CD4-positive, alpha-beta T cell (primary cell): ENCODE measurements at places on chromosomes 2 and 18. TPM values are rescaled to one million over a fixed set of nuclear protein-coding genes. Genes with fewer than 3 reads are reported as not detected.

- no peak overlapping the region for H3K4me3 ChIP-seq
- H3K4me1 ChIP-seq: no peaks in the 10 kb centered on the region
- no peaks in the 10 kb centered on the region for H3K36me3 ChIP-seq
Measured at GRCh38 chr2:54768772-54769428, 45.4 kb downstream of the EML6 start.

DNA sequence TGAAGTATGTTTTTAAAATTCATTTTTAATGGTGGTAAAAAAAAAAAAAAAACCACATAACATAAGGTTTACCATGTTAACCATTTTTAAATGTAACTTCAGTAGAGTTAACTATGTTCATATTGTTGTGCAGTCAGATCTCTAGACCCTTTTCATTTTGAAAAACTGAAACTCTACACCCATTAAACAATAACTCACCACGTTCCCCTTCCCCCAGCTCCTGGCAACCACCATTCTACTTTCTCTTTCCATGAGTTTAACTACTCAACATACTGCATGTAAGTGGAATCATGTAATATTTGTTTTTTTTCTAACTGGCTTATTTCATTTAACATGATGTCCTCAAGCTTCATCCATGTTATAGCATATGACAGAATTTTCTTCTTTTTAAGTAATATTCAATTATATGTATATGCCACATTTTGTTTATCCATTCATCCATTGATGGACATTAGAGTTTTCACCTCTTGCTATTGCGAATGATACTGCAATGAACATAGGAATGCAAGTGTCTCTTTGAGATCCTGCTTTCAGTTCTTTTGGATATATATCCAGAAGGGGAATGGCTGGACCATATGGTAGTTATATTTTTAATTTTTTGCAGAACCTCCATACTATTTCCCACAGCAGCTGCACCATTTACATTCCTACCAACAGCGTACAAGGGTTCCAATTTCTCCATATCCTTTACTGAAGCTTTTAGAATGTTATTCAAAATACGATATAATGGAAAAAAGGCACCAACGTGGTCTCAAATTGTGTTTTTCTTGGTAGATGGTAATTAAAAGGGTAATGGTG lies 91.0 kb downstream of the SPTBN1 start:
- no peaks in the 10 kb centered on the region for H3K27me3 ChIP-seq
- no peaks in the 10 kb centered on the region for H3K36me3 ChIP-seq
- H3K4me3 ChIP-seq: no peak overlapping the region
- DNase-seq: no peak

DNA sequence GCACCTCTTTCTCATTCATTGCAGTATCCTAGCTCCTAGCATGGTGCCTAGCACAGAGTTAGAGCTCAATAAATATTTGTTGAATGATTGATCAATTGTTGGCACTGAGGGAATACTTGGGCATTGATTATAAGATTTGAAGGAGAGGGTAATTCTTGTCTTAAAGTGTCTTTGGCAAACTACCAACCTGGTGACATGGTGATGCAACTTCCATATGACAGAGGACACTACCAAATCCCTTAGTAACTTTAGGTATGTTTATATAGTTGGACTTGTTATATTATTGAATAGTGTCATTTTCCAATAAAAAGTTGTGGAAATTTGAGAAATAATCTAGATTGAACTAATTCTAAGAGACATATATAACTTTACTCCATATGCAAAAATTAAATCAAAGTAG lies 58.6 kb upstream of the CHMP1B start:
- no peak overlapping the region for H3K27ac ChIP-seq
- no peaks in the 10 kb centered on the region for H3K27me3 ChIP-seq
- no peak for DNase-seq

DNA sequence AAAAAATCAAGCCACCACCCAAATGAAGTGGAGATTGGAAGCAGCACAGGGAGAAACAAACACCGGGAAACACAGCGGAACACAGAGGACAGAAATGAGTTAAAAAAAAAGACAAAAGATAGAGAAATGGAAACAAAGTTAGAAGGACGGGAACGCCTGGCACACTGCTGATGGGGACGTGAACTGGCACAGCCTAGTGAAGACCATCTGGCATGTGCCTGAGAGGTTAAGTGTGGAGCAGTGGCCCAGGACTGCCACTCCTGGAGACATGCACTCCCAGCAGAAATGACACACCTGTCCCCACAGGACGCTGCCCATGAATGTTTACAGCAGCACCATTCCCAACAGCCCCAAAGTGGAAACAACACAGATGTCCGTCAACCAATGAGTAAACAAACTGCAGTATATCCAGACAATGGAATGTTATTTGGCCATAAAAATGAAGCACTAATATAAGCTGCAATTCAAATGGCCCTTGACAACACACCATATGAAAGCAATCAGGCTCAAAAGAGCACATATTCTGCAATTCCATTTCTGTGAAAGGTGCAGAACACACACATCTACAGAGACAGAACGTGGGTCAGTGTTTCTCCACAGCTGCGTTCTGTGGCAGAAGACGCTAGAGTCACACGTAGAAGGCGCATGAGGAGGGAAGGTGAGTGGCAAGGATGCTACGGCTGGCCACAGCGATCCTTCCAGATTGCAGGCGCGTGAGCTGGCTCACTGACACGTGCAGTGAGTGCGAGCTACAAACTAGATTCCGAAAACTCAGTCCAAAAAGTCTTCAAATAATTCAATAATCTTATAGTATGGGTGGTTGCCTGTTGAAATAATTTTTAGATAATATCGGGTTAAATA lies 24.6 kb downstream of the THAP4 start:
- peaks cover 34% of the 10 kb centered on the region for H3K4me1 ChIP-seq
- H3K27ac ChIP-seq: no peak overlapping the region
- peaks cover 6% of the 10 kb centered on the region for H3K36me3 ChIP-seq
- no peak for DNase-seq

DNA sequence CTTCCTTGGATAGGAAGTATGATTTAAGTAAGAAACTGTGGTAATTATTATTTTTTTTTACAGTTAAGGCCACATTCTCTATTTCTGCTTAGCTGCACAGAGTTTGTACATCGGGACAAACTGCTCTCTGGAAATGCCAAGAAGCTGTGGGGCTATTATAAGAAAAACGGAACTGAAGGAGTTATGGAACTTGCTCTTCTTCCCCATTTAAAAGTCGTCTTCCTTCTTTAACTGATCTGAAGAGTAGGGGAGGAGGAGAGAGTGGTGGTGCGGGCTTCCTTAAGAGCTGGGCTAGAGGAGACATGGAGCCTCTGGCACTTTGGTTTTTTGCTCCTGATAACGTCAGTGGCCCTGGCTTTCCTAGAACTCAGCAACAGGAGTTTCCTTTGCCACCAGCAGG lies 54.4 kb downstream of the RAB31 start:
- no peak overlapping the region for H3K4me3 ChIP-seq
- H3K36me3 ChIP-seq: no peaks in the 10 kb centered on the region
- H3K27ac ChIP-seq: no peak overlapping the region
- DNase-seq: no peak
- H3K27me3 ChIP-seq: no peaks in the 10 kb centered on the region

DNA sequence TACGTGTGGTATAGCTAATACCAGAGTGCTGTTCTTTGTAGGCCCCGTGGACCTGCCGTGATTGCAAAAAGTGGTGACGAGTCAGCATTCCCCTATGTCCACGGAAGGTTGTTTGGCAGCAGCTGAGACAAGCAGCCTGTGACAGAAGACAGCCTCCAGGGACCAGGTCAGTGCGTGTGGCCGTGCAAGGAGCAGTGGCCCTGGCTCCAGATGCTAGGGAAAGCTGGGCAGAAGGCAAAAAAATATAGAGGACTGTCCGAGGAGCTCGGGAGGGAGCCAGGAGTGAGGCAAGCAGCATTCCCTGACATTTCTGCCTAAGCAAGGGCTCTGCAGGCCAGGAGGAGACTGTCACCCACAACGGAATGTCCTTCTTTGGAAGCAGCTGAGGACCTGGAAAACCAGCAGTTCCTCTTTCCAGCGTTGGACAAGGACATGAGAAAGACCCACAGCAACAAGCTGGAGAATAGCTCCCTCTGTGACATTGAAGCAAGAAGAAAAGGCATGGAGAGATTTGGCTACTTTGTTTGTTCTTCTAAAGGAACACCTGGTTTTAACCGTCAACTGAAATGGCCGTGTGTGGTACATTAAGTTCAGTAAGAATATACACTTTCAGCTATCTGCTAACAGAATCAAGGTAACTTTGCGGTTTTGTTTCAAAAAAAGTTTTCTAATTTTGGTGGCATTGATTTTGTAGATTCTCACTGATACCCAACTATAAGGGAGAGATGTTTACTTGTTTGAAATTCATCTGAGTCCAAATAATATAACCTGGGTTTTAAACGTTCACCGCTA lies 58.3 kb downstream of the NPAS2 start:
- no peaks in the 10 kb centered on the region for H3K36me3 ChIP-seq
- peaks cover 12% of the 10 kb centered on the region for H3K4me1 ChIP-seq
- no peak overlapping the region for H3K4me3 ChIP-seq

The ZNF521 gene
- not detected for total RNA-seq

DNA sequence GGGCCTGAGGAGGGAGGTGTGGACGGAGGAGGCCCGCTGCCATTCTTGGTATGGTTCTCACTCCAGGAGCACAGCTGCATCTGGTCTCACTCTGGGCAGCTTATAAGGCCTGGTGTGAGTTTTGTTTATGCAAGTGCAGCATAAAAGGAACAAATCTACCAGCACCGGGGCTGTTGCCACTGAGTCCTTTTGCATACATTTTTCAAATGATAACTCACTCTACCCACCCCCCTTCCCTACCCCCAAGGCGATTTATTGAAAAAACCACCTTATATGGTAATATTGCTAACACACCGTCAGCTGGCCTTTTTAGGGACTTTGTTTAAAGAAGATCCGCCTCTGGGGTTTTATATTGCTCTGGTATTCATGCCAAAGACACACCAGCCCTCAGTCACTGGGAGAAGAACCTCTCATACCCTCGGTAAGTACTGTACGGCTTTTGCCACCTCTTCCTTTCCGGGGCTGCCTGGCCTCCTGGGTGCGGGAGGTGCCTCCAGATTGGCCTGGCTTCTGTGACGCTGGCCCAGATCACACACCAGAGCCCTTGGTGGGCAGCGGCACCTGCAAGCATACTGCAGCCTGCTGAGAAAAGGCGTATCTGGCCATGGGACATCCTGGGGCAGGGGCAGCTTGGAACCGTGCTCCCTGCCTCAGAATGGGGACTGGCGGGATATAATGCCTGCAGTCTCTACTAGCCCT lies at the start of gene ACTG2:
ACTG2 (plus strand) TSS at position 378 of the 699 bp plus-strand sequence. CDS start 8,304 bp downstream, outside the sequence.
- DNase-seq: no peak
- H3K36me3 ChIP-seq: no peaks in the 10 kb centered on the region
- no peak within 1 kb of the TSS for H3K4me3 ChIP-seq
- peaks cover 23% of the 10 kb centered on the region for H3K4me1 ChIP-seq

DNA sequence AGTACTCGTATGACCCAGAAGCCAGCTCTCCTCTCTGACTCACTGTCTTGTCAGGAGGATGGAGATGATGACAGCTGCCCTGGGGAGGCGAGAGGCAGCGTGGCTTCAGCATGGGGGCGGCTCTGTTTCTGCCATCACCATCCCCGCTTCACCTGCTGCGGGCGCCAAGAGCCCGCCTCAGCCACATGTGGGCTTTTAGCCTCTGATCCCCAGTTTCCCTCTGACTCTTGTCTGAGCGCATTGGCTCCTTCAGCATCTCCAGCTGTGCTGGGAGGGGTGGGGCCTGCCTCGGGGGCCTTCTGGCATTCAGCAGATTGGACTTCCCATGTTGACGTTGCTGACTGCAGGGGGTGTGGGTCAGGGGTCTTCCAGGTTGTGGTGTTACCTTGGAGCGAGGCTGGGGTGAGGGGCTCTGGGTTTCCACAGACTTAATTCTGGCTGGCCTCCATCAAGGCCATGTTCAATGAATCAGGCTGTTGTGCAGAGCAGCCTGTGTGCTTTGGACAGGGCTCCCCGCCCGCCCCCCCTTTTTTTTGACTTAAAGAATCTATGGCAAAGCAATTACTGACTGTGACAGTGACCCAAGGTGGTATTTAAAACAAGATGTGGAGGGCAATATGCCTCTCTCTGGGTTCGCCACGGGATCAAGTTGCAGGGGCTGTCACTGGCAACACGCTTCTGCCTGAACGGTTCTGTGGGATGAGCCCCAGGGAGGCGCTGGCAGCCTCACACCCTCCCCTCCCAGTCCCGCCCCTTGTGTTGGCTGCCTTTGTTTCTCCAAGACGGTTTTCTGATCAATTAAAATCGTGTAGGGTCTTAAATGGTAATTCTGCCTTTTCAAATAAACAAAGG lies 228.3 kb downstream of the LDLRAD4 start:
- no peaks in the 10 kb centered on the region for H3K27me3 ChIP-seq
- H3K27ac ChIP-seq: no peak overlapping the region
- H3K36me3 ChIP-seq: peaks cover 2% of the 10 kb centered on the region
- peaks cover 32% of the 10 kb centered on the region for H3K4me1 ChIP-seq

The CRYGD gene
- not detected for total RNA-seq

DNA sequence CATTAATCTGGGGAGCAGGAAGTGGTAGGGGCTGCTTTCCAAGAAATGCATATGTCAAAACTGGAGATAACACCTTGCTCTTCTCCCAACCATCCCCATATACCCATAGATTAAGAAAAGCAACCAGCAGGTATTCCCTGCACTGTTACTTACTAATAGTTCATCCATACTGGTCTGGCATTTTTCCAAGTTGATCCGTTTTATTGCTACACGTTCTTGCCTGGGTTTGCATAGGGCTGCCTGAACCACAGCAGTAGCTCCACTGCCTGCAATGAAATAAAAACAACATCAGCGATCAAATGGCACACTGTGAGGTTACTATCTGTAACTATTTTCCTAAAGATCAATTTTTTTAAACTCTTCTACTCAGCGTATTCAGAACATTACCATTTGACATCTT lies 65.6 kb downstream of the STK39 start:
- H3K27me3 ChIP-seq: no peaks in the 10 kb centered on the region
- peaks cover 3% of the 10 kb centered on the region for H3K4me1 ChIP-seq
- no peak overlapping the region for H3K4me3 ChIP-seq
- DNase-seq: no peak
- peaks cover 9% of the 10 kb centered on the region for H3K36me3 ChIP-seq
- H3K27ac ChIP-seq: no peak overlapping the region

The GAL3ST2 gene
- total RNA-seq: 1.9 TPM

The LRRTM1 gene
- total RNA-seq: not detected

DNA sequence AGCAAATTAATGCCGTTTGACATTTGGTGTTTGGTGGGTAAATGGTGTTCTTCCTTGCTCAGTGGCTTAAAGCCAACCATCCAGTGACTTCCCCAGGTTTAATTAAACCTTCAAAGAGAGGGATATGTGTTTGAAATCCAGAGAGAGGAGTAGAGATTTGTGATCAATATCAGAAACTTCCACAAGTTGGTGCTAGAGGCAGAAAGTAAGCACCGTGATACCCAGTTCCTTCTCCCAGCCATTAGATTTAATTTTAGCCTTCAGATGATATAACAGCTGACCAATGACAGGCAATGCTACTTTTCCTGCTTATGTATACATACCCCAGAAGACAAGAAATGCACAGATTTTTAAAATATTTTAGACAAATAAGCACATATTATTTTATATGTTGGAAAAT lies 398.5 kb downstream of the CDH2 start:
- H3K27ac ChIP-seq: no peak overlapping the region
- no peaks in the 10 kb centered on the region for H3K27me3 ChIP-seq
- H3K4me1 ChIP-seq: no peaks in the 10 kb centered on the region
- no peak for DNase-seq

The SPP2 gene
- not detected for total RNA-seq

GRCh38 chr2:220071696-220072095 lies 444.3 kb downstream of the SLC4A3 start:
- H3K36me3 ChIP-seq: no peaks in the 10 kb centered on the region
- H3K4me1 ChIP-seq: no peaks in the 10 kb centered on the region
- H3K27me3 ChIP-seq: no peaks in the 10 kb centered on the region

The CCDC121 gene
- 0.47 TPM for total RNA-seq
